ENCODE measurements at places on chromosomes 11 and 22.

GRCh38 chr22:21041937-21042336 is 3.8 kb upstream of the LRRC74B start:
- DNase-seq = no peak

DNA sequence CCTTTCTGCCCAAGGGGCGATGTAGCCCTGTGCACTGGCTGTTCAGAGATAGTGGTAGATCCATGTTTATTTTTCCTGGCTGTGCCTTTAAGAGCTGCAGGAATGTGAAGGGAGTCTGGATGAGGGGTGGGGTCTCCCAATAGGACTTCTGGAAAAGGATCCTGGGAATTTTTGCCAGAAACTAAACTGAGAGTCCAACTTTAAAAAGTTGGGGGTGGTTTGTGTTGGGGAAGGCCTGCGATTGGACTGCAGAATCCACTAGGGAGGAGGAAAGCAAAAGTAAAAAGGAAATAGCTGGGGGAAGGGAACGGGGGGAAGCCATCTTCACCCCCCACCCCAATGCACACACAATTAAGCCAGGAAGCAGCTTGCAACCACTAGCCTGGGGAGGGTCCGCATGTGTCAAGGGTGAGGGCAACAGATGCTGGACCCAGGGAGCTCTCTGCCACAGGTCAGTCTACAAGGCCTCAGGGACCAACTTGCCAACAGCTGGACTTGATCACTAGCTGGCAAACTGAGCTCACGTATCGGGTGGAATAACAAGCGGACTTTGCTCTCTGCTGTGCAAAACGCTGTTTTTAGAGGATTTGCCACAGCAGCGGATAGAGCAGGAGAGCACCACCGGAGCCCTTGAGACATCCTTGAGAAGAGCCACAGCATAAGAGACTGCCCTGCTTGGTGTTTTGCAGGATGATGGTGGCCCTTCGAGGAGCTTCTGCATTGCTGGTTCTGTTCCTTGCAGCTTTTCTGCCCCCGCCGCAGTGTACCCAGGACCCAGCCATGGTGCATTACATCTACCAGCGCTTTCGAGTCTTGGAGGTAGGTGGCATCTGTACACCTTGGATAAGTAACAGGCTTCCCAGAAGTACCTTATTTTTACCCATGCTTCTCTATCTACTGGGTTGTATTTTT is at the start of gene OLFML1:
Gene OLFML1, plus strand, starts transcription at position 321 of the 912 bp plus-strand sequence. Its CDS starts 370 bp downstream, at position 691.
- no peak for DNase-seq

- no peak for DNase-seq
Observed at GRCh38 chr22:45999379-45999971, 22.5 kb upstream of the WNT7B start.

DNA sequence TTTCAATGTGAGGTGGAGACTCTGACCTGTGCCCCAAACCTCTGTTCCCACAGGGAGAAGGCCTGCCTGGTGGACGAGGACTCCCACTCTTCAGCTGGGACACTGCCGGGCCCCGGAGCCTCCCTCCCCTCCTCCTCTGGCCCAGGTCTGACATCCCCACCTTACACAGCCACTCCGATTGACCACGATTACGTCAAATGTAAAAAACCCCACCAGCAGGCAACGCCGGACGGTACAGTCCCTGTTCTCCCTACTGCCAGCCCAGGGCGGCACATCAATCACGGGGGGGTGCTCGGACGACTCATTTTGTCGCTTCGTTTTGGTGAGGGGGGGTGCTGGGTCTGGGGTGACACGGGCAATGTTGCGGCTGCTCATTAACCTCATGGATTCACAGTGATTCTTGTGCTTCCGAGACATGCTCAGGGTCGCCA is 83.3 kb upstream of the SUSD2 start:
- DNase-seq = no peak

GRCh38 chr11:122706291-122707088 is 51.0 kb downstream of the UBASH3B start:
- no peak for DNase-seq

GRCh38 chr22:17698948-17699347 is 60.4 kb downstream of the BCL2L13 start:
- DNase-seq = no peak

DNA sequence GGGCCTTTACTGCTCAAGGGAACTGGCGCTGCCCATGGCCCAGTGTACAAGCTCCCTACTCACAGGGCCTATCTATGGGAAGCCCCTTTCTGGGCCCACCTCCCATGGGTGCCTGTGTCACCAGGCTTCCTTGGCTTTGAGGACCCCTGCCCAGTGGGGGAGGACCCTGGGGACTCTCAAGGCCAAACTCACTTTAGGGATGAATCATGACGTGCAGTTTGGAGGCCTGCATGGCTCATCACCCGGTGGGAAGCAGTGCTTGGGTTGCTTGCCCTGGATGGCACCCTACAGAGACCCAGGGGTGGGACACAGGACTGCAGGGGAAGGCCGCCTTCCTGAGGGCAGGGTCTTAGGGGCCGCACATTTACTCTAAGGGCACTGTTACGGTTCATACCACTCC is 16.5 kb downstream of the KCTD21 start:
- DNase-seq = no peak

DNA sequence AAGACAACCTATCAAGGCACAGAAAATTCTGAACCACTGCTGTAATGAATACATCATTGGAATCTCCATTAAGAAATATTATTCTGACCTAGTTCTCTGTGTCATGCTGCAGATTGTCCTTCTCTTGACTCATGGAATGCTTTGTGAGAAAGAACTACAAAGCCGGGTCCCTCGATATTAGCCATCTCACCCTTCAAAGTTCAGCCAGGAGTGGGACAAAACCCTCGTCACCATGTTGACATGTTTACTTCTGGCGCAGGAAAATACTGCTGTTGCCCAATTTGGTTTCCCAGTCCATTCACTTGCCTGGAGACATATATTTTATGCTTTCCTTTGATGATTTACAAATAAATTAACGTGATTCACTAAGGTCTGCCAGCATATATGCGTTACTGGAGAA is 10.9 kb upstream of the WT1 start:
- no peak for DNase-seq

- no peak for DNase-seq
Observed at GRCh38 chr22:39353346-39353745, 3.6 kb downstream of the SYNGR1 start.

DNA sequence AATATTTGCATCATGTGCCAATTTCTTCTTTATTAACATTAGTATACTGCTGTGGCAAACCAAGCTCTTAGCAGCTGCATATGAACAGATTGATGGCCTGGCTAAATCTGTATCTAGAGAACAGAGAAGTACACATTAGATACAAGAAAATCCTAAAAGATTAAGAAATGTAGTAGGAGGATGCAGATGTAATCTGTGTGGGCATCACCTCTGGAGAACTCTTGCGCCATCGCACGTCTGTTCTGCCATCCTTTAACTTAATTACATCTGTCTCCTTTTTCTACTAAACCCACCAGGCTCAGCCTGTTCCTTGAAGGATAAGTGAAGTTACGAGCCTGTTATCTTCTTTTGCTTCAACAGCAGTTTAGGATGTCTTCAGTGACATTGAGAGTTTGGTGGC is 196.4 kb upstream of the PITPNB start:
- no peak for DNase-seq

- DNase-seq = no peak
Observed at GRCh38 chr22:27447289-27447688, 354.3 kb downstream of the MN1 start.
